ENCODE measurements at places on chromosomes 6 and 20. TPM values are rescaled to one million over a fixed set of nuclear protein-coding genes. Genes with fewer than 3 reads are reported as not detected.

DNA sequence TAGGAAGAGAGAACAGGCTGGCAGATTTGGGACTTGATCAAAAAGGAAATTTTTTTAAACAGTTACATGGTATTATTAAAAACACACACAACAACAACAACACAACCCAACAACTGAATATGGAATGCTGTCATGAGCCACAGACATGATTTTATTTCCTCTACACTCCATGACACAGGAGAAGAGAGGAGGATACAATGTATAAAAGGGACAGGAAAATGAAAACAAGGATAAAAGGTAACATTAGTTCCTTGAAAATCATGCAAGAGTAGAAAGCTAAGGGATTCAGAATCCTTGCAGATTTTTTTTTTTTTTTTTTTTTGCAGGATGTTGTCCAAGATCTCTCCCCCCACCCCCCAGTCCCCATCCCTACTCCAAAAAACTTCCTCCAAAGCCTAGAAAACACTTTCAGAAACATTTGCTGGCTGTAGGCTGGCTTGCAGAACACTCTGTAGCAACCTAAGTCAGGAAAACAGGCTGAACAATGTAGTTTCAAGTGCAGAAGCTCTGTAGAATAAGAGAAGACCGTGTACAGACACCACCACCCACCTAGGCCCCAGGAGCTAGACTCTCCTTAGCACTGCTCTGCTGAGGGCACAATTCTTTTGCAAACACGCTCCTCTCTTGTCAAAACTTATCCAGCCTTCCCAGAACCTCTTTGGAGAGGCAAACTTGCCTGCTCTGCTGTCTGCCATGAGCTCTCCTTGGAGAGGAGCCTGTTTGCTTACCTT is 845 bp downstream of the ZMYND8 start:
- no peak for DNase-seq

- no peak for DNase-seq
Measured at GRCh38 chr20:38885357-38885756, 40.9 kb upstream of the FAM83D start.

GRCh38 chr20:11248687-11249638 is 575.2 kb upstream of the JAG1 start:
- DNase-seq, result no peak

- DNase-seq, result no peak
Measured at GRCh38 chr6:131765081-131765803, 42.6 kb upstream of the ENPP1 start.

DNA sequence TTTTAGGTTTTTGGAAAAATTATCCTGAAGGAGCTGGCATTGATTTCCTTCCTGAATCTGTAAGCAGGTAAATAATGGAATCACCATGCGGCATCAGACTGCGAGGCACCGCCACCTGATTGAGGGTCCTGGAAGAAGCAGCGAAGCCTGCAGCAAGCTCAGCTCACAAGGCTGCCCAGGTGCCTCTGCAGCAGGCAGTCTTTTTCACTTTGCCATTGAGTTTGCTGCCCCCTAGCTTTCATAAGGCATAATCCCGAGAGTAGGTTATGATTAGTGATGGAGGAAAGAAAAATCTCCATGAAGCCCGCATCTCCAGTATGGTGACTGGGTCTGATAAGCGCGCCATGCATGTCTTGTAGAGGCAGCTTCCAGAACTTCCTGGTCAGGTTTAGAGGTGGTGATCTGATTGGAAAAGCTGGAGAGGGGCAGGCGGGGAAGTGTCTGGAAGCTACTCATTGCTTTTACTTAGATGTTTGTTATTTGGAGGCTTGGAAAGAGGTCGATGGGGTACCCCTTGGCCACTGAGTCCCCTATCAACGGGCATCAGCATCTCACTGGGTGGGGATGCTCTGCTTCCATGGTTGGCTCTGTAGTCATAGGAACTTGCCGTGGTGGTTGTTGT is 26.7 kb downstream of the IYD start:
- peak; percentile 82 for DNase-seq

DNA sequence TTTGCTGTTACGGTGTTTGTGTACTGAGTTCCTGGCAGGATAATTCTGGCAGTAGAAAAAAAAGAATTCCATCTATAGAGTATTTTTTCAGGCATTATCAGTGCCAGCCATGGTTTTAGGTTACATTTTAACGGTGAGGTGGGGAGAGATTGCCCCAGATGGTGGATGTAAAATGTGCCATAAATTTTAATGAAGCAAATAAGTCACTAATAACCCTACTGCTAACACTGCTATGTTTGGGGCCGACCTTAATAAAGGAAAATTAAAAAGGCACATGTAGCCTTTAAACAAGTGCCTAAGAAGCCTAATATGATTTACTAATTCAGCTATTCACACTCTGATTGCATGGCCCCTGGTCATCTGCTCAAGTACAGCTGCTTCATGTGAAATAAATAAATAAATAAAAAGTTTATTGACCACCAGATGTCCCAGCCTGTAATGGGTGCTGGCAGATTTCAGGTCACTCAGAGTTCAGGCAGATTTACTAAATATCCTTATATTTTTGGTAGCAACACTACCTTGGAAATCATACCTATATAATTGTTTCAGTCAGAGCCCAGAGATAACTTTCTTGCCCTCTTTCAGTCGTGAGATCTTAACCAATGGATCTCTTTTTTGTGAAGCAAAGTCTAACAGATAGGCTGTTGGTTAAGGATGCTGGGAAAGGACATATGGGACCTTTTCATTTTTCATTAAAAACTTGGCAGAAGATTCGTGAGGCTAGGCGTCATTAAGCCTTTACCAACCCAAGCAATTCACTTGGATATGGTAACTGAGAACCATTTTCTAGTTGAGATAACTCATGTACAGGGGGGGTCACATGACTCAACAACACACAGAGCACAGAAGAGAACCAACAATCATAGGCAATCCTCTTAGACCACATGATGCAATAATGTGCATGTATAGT is 495.0 kb upstream of the NRSN1 start:
- DNase-seq, result no peak

DNA sequence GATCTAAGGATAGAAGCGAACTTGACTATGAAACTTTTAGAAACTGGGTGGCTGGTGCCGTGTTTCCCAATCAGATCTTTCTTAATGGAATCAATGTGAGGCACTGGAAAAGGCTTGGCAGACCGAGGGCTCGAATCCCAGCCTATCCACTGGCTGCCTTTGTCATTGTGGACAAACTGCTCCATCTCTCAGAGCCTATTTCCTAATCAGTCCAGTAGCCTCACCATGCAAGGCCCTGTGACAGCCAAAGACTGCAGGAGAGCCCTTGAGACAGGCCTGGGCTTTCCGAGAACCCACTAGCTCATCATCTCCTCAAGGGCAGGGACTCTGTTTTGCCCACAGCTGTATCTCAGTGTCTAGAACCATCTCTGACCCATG is 43.4 kb downstream of the SPDEF start:
- no peak for DNase-seq

- no peak for DNase-seq
Measured at GRCh38 chr6:20448828-20449227, 47.1 kb downstream of the E2F3 start.

The MTHFD1L gene
- total RNA-seq, result 90.2 TPM

The MAP3K5 gene
- 1.6 TPM for total RNA-seq
